SIG-M5 (cell line): ENCODE measurements at places on chromosomes 4 and X.

GRCh38 chr4:178665916-178666315, 1223.7 kb upstream of the AGA start:
- no peak for DNase-seq

DNA sequence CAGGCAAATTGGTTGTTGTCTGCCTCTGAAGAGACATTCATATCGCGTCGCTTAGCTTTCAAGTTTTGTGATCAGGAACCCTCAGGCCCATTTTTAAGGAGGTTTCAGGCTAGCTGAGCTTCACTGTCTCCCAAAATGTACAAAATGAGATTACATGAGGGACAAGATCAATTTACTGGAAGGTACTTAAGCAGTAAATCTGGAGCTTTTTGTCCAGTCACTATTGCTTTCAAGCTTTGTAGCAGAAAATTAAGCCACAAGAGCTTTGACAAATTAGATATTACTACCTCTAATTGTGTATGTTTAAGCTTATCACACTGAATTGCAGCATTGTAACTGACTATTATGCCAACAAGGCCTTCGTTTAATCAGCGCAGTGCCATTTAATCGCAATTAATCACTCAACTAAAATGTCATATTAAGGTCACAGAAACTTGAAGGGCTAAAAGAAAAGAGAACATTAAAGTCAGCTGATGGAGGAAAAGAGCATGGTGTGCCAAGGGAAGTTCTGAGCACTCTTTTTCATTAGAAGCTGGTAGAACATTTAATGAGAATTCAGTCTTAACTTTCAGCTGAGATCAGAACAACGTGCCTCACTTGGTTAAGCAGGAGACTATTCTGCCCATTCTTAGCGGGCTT, 353.0 kb downstream of the FBXO8 start:
- DNase-seq = no peak

DNA sequence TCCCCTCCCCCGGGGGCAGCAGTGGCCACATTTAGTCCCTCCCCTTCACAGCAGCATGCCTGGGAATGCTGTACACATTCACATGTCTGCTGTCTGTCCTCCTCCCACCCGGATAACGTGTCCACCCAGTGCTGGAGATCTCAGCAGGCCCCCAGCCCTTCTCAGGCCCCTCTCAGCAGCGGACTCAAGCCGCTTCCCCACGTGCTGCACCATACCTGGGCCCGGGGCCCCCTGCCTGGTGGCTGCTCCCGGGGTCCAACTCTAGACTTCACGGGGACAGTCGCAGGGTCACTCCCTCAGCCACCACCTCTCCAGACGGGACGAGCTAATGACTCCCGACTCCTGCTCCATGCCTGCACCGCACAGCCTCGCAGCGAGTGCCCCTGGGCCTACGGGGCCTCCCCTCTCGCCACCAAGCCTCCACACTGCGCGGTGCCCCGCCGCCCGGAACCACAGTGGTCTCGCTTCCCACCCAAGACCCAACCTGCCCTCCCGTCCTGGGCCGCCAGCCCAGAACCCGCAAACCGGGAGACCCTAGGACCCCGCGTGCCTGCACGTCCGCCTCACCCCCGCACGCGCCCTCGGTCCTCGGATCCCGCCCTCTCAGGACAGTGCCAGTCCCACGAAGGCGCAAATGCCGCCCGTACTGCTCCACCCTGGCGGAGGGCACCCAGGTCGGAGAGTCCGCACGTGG, 1.3 kb upstream of the PCGF3 start:
- no peak for DNase-seq

DNA sequence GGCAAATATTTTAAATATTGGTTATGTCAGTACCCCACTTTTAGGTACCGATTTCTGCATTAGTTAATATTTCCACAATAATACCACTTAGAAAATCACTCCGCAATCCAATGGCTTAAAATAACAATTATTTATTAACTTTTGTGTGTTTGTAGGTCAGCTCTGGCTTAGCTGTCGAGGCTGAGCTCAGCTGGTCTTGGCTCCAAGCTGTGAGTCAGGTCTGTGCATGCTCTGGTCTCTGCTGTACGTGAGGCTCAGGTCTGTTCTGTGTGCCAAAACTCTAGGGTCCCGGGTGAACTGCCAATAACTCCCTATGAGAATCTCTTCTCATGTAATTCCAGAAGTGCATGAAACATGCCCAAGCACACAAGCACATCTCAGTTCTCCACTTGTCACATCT, 245.8 kb upstream of the GK2 start:
- no peak for DNase-seq

GRCh38 chrX:126900937-126901336, 81.4 kb downstream of the PRR32 start:
- DNase-seq = no peak

DNA sequence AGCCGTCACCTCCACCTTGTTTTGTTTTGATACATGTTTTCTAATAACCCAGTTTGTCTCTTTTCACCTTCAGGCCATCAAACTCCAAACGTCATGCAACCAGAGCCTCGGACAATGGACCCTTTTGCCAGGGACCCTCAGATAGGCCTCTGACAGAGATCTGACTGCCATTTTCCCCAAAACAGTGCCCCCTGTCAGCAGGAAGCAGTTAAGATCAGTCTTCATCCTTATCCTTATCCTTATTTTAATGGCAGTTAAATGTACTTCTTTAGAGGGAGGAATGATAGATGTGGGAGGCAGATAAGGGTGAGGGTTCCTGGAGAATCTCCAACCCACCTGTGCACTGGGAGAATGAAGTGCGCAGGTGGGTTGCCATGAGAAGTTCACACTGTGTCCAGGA, 135.7 kb downstream of the ANAPC10 start:
- DNase-seq = no peak

GRCh38 chr4:306551-306961, 1.3 kb upstream of the ZNF732 start:
- no peak for DNase-seq

DNA sequence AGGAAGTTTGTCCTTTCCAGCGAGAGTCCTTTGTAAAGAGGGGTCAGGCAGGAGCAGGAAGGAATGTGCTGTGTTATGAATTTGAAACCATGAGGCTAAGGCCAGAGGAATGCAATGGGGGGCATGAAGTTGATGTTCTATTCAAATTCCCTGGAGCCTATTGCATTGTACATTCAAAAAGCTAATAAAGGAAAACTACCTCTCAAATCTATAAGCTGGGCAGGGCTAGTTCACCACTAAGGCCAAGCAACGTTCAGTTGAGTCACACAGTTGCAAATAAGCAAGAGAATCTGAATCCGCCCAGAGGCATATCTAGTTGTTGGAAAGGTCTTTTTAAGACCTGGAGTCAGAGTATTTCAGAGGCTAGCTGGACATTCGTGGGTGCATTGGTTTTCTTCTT, 148.3 kb downstream of the DCTD start:
- no peak for DNase-seq

DNA sequence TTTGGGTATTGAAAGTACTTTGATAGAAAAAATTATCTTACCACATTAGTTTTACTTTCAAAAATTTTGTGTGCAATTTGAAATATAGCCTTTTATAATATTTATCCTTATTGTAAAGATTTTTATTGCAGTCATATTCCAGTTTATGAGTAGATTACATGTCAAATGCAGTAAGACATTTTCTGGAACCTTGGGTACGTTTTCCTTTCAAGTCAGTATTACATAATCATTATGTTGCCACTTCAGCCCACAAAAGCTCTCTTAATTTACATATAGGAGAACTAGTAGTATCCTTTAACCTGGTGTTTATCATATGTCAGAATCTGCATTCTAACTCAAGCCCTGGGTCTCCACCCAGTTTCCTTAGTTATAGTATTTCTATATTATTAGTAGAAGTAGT, 98.5 kb downstream of the CENPC start:
- DNase-seq = no peak

GRCh38 chr4:143184217-143184502, 557 bp upstream of the USP38 start:
- DNase-seq = no peak

GRCh38 chr4:11424000-11424399, 4.7 kb downstream of the HS3ST1 start:
- DNase-seq = no peak

DNA sequence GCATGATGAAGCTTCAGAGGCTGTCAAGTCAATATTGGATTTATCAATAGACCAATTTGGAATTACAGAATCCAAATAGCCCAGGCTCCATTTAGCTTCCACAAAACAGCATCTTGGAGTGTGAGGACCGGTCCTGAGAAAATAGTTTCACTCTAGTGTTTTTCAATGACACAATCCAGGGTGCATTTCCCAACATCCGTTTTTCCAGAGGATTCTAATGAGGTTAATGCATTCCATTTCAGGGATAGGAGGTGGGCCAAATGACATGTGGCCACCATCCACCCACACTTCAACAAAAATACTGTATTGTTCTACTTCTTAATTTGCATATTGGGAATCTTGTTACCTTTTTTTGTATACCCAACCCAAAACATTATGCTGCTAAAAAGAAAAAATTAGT, 229.8 kb upstream of the LDB2 start:
- DNase-seq = no peak

DNA sequence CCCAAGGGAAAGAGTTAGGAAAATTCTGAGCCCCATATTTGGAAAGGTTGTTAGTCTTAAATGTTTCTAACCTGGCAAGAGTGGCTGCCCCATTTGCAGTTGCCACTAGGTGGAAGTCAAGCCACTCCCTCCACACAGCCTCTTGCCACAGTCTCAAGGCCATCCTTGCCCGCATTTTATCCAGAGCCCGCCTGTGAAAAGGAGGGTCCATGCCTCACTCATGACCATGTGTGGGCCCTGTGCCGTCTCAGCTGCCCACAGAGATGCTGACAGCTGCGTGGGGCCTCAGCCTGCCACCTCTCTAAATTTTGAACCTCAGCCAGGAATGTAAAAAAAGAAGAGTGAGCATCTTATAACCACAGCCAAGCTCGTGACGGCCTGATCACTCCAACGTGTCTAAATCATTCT, 201.5 kb upstream of the FAM241A start:
- DNase-seq = no peak

- no peak for DNase-seq
Observed at GRCh38 chr4:12286351-12286750, 857.7 kb upstream of the HS3ST1 start.

DNA sequence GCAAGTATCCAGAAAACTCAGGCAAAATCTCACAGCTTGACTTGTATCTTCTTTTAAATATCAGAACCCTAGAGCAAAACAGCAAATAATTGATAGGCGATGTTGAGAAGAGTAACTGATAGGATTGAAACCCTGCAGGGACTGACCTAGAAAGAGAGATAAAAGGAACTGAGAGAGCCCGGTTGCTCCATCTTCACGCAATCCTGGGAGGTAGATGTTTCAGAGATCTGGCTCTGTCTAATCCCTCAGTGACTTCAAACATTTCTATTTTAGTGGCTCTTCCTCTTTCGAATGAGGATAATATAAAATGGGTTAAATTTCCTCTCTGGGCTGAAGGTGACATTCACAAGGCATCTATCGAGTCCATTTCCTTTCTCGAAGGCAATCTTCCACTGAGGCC, 39.3 kb upstream of the RPL34 start:
- no peak for DNase-seq

DNA sequence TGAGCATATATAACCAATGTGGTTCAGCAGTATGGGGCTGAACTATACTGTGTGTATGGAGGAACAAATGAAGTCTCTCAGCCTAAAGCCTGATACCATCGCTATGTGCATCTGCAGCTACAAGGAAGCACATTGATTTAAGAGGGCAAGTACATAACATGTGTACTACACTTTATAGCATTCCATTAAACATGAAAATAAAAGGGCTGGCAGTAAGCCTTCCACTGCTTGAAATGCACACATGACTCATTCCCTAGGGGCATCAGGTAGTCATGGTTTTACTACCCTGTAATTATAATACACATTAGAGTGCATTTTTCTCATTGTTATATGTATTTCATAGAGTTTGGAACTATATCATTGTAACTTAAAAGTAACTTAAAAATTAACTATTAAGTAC, 51.2 kb downstream of the SMARCA1 start:
- no peak for DNase-seq

GRCh38 chr4:8192748-8193738, 6.0 kb upstream of the SH3TC1 start:
- no peak for DNase-seq

DNA sequence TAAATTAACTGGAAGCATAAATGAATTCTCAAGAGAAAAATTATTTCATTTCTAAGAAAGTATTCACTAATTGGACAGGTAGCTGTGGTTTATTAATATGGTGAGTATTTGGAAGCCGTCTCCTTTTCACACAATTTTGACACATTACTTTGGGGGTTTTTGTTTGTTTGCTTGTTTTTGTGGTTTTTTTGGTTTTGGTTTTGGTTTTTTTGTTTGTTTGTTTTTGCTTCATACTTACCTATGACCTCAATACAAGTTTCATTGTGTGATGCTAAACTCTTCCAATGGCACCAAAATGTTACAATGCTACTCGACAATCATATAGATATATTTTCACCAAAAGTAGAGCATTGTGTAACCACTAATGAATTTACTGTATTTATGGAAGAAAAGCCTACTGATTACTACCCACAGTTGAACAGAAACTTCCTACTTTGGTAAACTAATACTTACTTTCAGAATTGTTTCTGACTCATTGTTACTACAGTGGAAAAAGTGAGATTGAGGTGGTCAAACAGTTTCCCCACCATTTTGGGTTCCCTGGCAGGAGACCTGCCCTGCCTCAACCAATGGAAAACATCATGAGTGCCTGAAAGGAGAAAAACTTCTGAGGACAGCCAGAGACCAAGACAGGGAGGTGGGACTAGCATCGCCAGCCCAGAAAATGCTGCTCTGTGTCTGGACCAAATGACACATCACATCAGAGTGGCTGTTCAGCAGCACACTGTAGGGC, 443.1 kb downstream of the HNRNPD start:
- no peak for DNase-seq

DNA sequence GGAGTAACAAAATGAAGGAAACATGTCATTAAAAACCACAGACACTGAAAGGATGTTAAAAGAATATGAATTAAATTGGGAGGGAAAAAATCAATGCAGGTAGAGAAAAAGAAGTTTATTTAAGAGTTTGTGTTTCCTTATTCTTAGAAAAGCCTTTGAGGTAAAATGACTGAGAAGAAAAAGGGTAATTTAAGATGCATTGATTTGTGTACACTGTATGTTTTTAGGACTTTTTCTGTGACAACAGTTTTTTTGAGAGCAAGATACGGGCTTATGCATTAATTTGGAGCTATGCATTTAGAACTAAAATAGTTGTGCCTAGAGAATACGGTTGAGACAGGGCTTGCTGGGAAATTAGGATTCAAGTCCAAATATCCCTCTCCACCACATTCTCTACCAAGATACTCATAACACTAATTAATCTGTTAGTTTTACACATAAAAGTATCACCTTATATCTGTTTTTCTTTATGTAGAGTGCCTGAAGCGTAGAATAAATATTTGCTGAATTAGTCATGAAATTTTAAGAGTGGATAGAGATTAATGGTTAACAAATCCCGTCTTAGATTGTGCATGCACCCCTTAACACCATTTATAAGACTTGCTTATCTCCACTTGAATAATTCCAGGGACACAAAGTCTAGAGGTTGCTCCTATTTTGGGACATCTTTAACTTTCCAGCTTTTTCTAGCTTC, 232.5 kb downstream of the PCDH7 start:
- no peak for DNase-seq

DNA sequence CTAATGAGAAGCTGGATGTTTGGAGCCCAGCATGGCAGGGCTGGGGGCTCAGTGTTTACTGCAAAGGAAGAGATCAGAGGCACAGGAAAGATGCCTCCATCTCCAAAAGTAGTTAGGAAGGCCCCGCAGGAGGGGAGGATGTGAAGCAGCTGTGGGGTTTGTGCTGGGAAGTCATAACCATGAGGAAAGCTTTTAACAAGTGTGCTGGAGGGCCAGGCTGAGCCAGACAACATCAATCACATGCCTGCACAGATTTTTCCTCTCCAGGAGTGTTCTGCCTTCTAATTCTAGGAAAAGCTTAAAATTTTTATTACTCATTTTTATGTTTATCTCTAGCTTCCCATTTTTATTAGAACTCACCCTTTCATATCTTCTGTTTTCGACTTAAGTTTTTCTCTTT, 65.4 kb downstream of the GPR82 start:
- DNase-seq = no peak
